Activated gamma-delta T cell (primary cell): ENCODE measurements at places on chromosomes 7 and 10.

- no peak for DNase-seq
Observed at GRCh38 chr7:47506382-47507339, 75.2 kb downstream of the TNS3 start.

DNA sequence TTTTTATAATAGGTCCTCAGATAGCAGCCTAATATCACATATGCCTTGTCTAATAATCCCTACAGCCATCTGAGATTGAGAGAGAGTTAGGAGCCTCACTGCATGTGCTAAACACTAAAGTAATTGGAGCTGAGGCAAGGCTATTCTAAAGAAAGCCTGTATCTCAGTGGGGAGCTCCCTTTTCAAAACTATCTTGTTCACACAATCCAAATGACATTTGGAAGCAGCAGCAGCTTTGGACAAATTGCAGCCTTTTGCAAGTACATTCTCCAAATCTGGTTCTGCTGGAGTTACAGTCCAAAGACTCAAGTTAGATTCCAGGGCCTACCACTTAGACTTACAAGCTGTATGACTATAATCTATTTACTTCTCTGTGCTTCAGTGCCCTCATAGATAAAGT lies 104.5 kb downstream of the MACC1 start:
- DNase-seq, result no peak

- no peak for DNase-seq
Observed at GRCh38 chr7:28201131-28201530, 20.5 kb upstream of the JAZF1 start.

- no peak for DNase-seq
Observed at GRCh38 chr10:93854975-93855374, 38.8 kb upstream of the SLC35G1 start.
